ENCODE measurements at places on chromosomes 4 and X.

DNA sequence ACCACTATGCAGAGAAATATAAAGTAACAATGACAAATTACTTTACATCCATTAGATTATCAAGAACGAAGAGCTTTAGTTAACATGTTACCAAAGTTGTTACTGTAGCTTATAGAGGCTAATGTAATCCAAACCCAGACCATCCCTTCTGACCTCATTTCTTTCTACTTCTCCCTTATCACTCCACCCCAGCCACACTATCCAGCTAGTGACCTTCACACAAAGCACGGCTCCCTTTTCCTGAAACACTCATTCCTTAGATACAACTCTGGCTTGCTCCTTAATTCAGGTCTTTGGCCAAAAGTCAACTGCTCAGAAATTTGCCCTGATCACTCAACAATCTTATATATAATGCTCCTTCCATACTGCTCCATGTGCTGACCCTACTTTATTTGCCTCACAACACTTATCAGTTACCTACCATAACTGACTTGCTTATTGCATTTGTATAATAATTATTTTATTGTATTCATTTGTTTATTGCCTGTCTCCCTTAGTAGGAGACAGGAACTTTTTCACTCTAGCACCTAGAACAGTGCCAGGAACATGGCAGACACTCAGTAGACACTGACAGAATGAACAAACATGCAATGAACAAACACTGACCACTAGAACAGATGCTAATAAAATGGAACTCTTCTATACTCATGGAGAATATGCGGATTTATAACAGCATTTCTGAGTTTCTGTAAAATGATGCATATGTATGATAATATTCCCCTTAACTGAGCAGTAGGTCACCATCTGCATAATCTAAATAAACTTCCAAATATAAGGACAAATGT is 67.6 kb downstream of the EIF4E start:
- DNase-seq = no peak

GRCh38 chrX:46178763-46179162 is 366.5 kb downstream of the ZNF674 start:
- no peak for DNase-seq

GRCh38 chr4:175087145-175087544 is 169.0 kb downstream of the ADAM29 start:
- no peak for DNase-seq

DNA sequence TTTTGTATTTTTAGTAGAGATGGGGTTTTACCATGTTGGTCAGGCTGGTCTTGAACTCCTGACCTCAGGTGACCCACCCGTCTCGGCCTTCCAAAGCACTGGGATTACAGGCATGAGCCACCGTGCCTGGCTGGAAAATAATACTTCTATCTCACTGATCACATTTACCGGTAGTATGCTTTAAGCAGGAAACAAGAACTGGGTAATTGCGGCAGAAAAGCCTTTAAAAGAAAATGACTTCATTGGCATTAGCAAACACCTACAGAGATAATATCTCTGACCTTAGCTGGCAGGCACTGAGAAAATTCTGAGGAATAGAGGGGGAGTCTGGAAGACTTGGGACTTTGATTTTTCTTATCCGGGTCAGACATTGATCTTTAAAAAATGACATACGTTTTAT is 78.5 kb downstream of the SHROOM3 start:
- no peak for DNase-seq

DNA sequence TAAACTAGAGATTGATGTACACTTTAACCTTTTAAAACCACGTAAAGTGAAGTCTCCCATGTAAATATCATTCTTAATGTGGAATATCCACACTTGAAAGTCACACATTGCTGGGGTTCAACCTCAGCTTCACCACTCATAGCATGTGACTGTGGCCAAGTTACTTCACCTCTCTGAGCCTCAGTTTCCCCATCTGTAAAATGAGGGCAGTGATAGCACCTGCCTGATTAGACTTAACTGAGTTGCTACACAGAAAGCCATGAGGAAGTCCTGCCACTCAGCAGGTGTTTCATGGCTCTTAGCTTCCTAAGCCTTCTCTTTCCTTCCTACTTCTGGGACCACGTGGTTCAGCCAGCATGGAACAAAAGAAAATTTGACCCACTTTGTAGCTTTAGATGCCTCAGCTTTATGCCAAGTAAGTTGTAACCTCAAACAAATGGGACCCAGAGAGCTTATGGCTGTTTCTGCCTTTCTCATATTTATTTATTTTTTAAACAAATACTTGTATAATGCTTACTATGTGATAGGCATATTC is 277.3 kb upstream of the KLF3 start:
- no peak for DNase-seq

DNA sequence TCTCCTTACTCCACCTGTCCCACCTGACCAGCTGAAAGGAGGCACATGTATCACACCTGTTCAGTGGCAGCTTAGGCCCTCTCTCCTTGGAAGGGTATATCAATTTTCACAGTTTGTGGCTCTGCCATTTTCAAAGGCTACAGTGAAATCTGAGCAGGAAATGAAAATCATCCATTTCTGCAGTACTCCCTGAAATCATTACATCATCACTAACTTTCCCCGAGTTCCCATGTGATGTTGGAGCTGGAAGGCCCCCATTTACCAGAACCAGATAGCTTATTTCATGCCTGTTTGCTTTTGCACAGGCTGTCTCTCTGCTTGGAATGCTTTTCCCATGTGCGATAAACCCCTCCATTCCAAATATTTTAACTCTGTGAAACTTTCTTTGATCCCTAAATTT is 31.0 kb upstream of the STX18 start:
- no peak for DNase-seq

GRCh38 chr4:23937173-23937572 is 47.3 kb upstream of the PPARGC1A start:
- no peak for DNase-seq

DNA sequence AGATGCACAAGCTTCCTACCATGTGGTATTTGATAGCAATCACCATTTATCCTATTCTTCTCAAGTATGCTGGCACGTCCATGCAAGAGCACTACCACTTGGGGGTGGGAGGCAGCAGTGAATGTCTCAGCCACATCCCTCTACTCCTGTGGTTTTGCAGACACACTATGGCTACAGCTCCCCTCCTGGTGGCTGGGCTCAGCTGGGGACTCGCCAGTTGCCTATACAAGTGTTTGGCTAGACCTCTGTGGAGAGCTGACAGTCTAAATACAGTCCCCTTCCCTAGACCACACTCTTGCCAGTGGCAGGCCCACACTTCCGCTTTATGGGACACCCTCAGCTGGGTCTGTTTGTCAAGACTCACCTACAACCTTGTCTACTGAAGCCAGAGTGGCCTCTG is 53.2 kb downstream of the ADGRA3 start:
- no peak for DNase-seq

- no peak for DNase-seq
Measured at GRCh38 chr4:56976837-56977320, 527 bp downstream of the NOA1 start.

- DNase-seq = no peak
Measured at GRCh38 chr4:113781439-113782040, 20.0 kb upstream of the CAMK2D start.

Data from activated CD8-positive, alpha-beta memory T cell treated with anti-CD3 and anti-CD28 coated beads for 48 hours (primary cell).